MM.1S (cell line): ENCODE measurements at places on chromosomes 1 and 21.

DNA sequence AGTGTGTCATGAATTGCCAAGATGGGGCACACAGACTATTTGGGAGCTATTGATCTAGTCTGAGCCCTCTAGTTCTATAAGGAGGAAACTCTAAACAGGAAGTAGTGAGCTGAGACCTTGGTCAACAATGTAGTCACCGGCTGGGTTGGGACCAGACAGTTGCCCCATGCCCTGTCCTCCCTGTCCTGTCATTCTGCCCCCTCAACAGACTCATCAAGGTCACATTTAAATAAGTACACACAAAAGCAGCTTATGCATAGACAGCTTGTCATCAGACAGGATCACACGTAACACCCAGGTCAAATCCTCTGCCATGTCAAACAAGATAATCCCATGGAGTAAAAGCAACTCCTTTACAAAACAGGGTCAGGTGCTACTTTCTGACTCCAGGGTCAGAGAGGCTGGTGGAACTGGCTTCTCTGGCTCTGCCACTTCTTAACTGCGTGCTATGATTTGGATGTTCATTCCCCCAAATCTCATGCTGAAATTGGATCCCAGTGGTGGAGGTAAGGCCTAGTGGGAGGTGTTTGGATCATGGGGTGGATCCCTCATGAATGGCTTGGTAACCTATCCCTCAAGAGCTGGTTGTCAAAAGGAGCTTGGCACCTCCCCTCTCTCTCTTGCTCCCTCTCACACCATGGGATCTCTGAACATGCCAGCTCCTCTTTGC is 128.9 kb downstream of the HIVEP3 start:
- no peak for DNase-seq
- H3K4me1 ChIP-seq = peaks cover 23% of the 10 kb centered on the region
- no peak overlapping the region for H3K4me3 ChIP-seq
- no peaks in the 10 kb centered on the region for H3K36me3 ChIP-seq
- no peak overlapping the region for H3K27ac ChIP-seq

GRCh38 chr1:95033843-95034242 is 38.9 kb downstream of the ALG14 start:
- H3K27me3 ChIP-seq = no peaks in the 10 kb centered on the region
- no peak for DNase-seq
- no peaks in the 10 kb centered on the region for H3K4me1 ChIP-seq
- H3K4me3 ChIP-seq = no peak overlapping the region
- H3K27ac ChIP-seq = no peak overlapping the region
- H3K36me3 ChIP-seq = no peaks in the 10 kb centered on the region

GRCh38 chr1:222334026-222334680 is 213.8 kb downstream of the HHIPL2 start:
- H3K4me1 ChIP-seq = no peaks in the 10 kb centered on the region
- H3K36me3 ChIP-seq = no peaks in the 10 kb centered on the region
- H3K4me3 ChIP-seq = no peak overlapping the region

DNA sequence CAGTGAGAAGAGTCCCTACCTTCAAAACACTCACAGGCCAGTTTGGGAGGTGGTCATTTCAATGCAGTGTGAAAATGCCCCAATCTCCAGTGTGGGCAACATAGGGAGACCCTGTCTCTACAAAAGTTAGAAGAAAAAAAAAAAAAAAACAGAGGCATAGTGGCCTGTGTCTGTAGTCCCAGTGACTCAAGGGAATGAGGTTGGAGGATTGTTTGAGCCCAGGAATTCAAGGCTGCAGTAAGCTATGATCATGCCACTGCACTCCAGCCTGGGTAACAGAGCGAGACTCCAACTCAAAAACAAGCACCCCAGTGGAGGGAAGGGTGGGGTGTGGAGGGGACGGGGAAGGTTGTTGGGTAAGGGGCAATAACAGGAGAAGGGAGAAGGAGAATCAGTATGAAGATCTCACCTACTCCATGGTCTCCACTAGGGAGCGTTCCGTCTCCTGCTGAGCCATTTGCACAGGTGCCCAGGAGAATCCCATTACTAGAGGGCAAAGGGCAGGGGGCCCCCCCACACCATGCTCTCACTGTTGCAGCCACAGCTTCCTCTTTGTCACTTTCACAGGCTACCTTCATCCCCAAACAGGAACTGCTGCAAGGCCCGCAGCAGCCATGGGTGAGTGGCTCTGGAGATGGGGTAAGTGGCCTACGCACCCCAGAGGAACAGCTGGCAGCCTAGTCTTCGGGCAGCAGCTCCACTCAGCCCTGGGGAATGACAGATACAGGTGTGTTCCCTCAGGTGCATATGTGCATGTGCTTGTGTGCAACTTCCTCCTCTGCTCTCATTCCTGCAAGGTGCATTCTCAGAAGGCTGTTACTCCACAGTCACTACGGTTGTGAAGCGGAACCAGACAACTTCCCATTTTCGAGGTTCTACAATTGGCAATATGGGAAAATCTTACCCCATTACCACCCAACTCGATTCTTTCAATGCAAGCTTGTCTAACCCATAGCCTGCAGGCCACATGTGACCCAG is 87.9 kb upstream of the LYST start:
- no peak overlapping the region for H3K4me3 ChIP-seq
- no peak overlapping the region for H3K27ac ChIP-seq
- no peaks in the 10 kb centered on the region for H3K36me3 ChIP-seq

GRCh38 chr1:161953256-161953920 is 70.3 kb downstream of the OLFML2B start:
- H3K4me1 ChIP-seq = no peaks in the 10 kb centered on the region
- no peak for DNase-seq
- no peak overlapping the region for H3K27ac ChIP-seq
- no peaks in the 10 kb centered on the region for H3K36me3 ChIP-seq
- H3K4me3 ChIP-seq = no peak overlapping the region
